ENCODE measurements at places on chromosomes 2 and 18.

- DNase-seq = no peak
These were observed 187.5 kb upstream of the MAP2 start for GRCh38 chr2:209236377-209236776.

GRCh38 chr2:8620611-8621382, 61.1 kb upstream of the ID2 start:
- no peak for DNase-seq

DNA sequence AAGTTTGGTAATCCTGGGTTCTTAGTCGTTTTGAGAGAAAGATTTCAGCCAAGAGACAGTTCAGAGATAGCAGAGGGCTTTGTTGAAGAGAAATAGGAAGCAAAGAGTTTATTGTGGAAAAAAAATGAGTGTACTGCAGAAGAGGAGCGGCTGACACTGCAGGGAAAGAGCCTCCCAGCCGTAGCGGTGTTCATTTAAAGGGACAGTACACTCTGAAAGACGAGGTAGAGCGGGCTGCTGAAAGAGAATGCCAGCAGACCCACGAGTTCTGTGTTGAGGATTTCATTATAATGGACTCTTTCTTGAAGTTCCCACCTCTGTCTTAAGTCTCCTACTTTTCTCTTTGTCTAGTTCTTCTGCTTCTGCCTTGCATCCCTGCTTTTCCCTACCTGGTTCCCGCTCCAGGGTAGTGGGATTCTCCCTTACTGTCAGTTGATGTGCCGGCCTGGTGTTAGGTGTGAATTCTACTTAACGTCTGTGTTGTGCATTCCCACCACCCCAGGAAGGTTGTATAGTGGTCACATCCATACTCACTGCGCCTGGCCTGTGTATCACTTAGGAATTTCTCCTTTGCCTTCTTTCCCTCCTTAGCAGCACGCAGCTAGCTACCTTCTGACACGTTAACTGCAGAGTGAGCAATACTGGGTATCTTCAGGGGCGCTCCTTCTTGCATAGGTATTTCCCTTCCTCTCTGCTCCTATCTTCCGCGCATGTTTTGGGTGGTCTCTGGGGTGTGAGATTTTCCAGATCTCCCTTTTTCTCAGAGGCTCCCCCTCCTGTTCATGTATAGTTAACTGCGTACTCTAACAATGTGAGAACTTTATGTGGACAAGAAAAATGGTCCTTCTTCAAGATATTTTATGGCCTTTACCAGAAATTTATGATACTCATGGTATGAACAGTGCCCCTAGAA, 164.5 kb downstream of the PTH2R start:
- no peak for DNase-seq

GRCh38 chr2:40201425-40201824, 250.5 kb downstream of the SLC8A1 start:
- no peak for DNase-seq

GRCh38 chr18:31659576-31660177, 24.7 kb downstream of the B4GALT6 start:
- DNase-seq = no peak

GRCh38 chr2:194750926-194751325, 906.1 kb upstream of the SLC39A10 start:
- DNase-seq = no peak

- DNase-seq = no peak
These were observed 38.6 kb upstream of the KCNF1 start for GRCh38 chr2:10873171-10873570.

GRCh38 chr2:98543842-98544241, 64.5 kb downstream of the COA5 start:
- DNase-seq = no peak
